Astrocyte of the spinal cord (primary cell): ENCODE measurements at places on chromosomes 6 and 20.
A peak's percentile ranks its signal among the peaks of the same experiment; 100 is the strongest.

DNA sequence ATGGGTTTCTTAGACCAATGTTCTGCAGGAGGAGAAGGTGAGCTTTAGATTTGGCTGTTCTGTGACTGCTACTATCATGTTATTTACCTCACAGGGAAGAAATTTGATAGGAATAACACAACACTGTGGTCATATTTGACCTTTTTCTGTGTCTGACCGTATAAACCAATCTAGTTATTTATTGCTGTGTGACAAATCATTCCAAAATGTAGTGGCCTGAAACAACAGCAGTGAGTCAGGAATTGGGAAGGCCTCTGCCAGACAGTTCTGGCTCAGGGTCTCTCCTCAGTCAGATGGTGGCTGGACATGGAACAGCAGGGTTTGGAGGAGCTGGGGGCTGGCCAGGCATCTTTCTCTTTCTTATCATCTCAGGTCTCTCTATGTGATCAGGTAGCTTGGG is 33.0 kb downstream of the RIPOR2 start:
- peak; percentile 64 for DNase-seq

- DNase-seq = no peak
Observed at GRCh38 chr20:35673884-35674283, 9.2 kb upstream of the CPNE1 start.

DNA sequence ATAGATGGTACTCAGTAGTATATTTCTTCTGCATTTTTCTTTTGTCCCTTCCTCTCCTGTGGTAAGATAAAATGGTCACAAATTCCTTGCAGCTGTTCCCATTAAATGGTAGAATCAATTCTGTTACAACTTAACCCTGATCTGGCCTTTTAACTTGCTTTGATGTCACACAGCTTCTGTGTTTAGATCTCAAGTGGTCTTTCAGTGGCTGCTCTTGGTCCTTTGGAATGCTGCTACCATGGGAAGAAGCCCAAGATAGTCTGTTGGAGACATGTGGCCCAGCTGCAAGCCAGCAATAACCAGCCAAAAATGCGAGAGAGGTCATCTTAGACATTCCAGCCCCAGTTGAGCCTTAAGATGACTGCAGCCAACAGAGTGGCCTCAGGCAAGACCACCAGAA is 429.7 kb downstream of the KIF16B start:
- DNase-seq = no peak

- no peak for DNase-seq
Observed at GRCh38 chr6:111989743-111990142, 64.2 kb upstream of the CCN6 start.

DNA sequence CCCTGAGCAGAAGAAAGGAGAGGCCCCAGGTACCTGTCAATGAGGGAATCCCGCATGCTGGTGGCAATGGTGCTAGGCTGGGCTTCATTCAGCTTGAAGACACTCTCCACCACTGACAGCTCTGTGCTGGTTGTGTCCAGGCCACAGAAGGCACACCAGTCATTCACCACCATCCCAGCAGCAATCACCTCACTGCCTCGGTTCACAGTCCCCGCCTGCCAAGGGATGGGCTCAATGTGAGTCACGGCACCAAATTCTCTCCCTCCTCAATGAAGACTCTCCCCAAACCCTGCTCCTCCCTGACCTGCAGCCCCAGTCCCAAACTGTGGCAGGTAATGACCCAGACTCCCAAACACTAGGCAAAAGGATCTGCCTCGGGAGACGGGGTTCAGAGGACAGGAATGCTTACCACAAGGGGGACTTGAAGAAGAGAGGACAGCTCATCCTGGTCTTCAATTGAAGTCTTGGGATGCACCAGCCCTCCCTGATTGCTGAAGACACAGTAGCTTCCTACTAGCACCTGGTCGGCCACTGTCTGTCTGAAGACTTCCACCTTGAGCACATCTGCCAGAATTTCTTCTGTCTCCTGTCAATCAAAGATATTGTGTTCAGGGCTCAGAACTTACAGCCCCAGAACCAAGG is 1.7 kb upstream of the MMP24OS start:
- DNase-seq = no peak

GRCh38 chr20:63951398-63952209 is 4.6 kb downstream of the UCKL1 start:
- DNase-seq = no peak

DNA sequence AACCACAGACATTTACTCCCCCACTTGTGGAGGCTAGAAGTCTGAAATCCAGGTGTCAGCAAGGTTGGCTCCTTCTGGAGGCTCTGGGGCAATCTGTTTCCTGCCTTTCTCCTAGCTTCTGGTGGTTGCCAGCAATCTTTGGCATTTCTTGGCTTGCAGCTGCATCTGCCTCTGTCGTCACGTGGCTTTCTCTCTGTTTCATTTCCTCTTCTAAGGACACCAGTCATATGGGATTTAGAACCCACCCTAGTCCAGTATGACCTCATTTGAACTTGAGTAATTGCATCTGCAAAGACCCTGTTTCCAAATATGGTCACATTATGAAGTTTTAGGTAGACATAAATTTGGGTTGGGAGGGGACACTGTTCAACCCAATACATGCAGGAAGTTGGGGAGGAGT is 56.2 kb upstream of the EPB41L1 start:
- DNase-seq = peak; percentile 31

DNA sequence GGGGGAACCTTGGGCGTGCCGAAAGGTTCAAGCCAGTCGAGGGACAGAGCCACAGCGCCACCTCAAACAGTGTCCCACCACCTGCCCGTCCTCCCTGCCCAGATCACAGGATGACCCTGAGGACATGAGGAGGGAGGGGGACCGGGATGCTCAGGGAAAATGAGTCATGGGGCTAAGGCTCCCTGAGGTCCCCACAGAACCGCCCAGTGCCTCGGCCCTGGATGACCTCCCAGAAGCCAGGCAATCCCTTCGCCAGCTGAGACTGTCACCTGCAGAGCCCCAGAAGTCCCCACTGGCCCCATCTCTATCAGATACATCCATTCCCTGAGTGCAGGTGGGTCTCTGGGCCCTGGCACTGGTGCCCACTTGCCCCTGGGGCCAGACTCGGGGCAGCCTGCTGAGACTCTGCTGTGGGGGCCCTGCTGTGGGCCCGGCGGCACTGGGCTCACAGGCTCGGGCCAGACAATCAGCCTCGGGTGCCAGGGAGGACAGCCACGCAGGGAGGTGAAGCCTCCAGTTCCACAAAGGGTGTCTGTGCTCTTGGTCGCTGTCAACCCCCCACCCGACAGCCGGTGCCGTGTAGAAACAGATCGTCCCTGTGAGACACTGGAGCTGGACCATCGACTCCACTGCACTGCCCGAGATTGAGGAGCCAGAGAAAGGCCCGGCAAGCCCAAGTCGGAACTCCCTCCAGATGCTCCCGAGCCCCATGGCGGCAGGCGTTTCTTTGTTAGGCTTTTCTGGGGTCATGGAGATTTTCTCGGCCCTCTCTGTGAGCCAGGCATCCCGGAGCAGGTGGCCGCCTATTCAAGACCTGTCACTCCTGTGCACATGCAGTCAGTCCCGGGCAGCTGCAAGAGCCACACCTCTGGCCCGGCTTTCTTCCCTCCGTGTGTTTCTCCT is 26.1 kb downstream of the PXDC1 start:
- DNase-seq = no peak

DNA sequence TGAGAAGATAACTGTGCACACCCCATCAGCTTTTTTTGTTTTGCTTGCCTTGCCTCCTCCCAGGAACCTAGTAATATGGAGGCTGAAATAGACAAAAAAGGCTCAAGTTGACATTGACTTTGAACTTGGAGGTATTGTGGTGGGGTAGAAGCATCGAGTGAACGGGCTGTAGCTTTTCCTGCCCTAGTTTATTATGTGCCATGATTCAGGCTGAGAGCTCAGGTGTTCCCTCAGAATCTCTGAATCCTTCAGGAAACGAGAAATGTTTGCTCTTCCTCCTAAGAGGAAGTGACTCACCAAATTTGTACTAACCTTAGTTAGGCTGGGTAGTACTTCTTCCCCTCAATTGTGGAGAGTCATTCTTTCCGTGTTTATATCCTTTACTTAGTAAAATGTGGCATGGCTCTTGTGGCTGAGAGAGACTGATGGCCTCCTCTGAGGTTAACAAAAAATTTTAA is 98.8 kb downstream of the SASH1 start:
- DNase-seq = peak; percentile 77

GRCh38 chr6:159033160-159034049 is 11.4 kb downstream of the TAGAP start:
- no peak for DNase-seq

- no peak for DNase-seq
Observed at GRCh38 chr6:145381941-145382340, 353.4 kb downstream of the EPM2A start.

- DNase-seq = peak; percentile 34
Observed at GRCh38 chr6:131281471-131282270, 146.4 kb downstream of the AKAP7 start.
